Neuronal stem cell (in vitro differentiated cells): ENCODE measurements at places on chromosomes 11 and 22.

- no peaks in the 10 kb centered on the region for H3K27me3 ChIP-seq
- peaks cover 25% of the 10 kb centered on the region for H3K4me1 ChIP-seq
- H3K27ac ChIP-seq: no peak overlapping the region
- H3K36me3 ChIP-seq: no peaks in the 10 kb centered on the region
Observed at GRCh38 chr22:24265734-24266133, 4.9 kb upstream of the SPECC1L start.

DNA sequence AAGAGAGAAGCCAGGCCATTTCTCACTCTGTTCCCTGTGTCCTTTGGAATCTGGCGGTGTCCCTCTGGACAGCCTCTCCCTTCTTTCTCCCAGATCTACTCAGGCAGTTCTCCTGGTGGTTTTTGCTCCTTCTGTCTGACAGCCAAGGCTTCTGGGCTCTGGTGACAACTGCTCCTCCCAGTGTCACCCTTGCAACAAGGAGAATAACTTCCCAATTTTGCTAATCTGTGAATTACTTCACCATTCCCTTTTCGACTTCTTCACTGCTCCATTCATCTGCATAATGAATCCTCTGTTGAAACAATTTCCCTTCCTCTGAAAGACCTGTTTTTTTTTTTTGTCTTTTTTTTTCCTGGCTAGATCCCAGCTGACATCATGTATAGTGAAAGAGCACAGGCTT is 56.3 kb upstream of the PDE3B start:
- H3K4me3 ChIP-seq: no peak overlapping the region
- no peaks in the 10 kb centered on the region for H3K27me3 ChIP-seq
- DNase-seq: no peak
- H3K27ac ChIP-seq: no peak overlapping the region
- no peaks in the 10 kb centered on the region for H3K36me3 ChIP-seq
- H3K4me1 ChIP-seq: no peaks in the 10 kb centered on the region

GRCh38 chr11:67640021-67640757 is 626 bp upstream of the TBX10 start:
- peaks cover 12% of the 10 kb centered on the region for H3K4me1 ChIP-seq
- no peaks in the 10 kb centered on the region for H3K36me3 ChIP-seq
- H3K4me3 ChIP-seq: peak overlapping the region; percentile 15
- DNase-seq: no peak

DNA sequence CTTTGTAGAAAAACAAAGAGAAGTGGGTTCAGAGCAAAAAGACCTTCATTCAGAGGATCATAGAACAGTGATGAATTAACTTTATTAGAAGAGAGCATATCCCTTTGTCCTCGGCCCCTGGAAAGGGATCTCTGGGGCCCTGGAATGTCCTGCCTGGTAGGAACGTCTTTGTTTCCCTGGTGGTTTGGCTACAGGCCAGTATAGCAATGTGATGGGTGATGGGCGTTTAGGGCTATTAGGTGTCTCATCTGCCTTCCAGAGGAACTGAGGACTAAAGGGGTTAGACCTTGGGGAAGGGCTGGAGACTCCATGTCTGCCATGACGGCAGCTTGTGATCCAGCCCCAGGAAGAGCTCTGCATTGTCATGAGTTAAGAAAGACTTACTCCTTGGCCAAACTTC is 9.1 kb downstream of the APOL4 start:
- H3K27me3 ChIP-seq: no peaks in the 10 kb centered on the region
- H3K4me1 ChIP-seq: peaks cover 16% of the 10 kb centered on the region
- no peaks in the 10 kb centered on the region for H3K36me3 ChIP-seq
- peak overlapping the region; percentile 26 for H3K4me3 ChIP-seq

DNA sequence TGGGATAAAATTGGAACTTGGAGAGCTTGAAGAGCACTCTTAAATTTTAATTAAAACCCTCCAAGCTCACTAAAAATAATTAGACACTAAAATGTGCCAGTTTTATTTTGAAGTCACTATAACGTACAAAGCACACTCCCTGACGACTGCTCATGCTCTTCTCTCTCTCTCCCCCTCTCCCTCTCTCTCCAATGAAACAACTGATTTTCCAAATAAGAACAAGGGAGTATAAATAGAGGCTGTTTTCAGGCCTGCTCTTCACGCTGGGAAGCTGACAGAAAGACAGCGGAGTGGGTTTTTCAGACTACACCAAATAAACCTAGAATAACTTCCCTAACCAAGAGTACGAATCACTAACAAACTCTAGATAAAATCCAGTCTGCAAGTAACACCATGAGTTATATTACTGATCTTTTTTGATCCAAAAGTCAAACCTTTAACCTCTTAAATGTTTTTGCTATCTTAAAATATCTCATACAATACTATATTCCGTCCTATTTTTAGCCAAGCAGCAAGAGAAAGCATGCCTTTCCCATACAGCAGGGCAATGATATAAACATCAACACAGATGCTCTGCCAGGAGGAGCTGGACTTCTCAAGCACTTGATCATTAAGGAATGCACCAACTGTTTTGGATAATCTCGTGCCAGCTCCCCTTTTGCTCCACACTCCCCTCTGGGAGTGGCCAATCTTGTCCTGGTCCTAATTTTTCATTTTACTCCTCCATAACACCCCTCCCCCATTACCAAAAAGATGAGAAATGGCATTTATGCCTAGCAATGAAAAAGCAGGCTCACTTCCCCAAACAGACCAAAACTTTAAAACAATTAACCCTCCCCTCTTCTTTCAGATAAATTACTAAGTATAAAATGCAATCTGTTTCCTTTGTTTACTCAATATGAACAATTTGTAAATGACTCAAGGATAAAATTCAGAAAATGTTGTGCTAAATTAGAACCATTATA is 116.9 kb downstream of the SOX6 start:
- peak; percentile 6 for DNase-seq
- H3K27me3 ChIP-seq: no peaks in the 10 kb centered on the region
- no peak overlapping the region for H3K4me3 ChIP-seq
- no peak overlapping the region for H3K27ac ChIP-seq
- H3K36me3 ChIP-seq: no peaks in the 10 kb centered on the region

DNA sequence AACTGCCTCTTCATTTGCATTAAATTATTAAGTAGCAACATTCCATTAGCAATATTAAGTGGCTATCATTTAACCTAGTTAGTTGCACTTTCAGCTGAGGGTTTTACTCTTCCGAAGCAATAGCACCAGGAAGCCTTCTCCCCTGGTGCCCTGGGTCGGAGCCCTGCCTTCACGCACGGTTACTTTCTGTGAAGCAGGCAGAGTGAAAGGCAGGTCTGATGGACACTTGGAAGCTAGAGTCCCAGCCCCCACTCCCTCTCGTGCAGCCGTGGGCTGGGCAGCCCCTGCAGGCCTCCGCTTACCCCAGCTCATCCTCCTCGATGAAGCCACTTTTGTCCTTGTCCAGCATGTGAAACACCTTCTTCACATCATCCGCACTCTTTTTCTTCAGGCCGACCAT is 2.0 kb downstream of the PVALB start:
- H3K4me1 ChIP-seq: peaks cover 28% of the 10 kb centered on the region
- peaks cover 34% of the 10 kb centered on the region for H3K36me3 ChIP-seq
- no peak overlapping the region for H3K27ac ChIP-seq
- DNase-seq: no peak
- peaks cover 6% of the 10 kb centered on the region for H3K27me3 ChIP-seq

DNA sequence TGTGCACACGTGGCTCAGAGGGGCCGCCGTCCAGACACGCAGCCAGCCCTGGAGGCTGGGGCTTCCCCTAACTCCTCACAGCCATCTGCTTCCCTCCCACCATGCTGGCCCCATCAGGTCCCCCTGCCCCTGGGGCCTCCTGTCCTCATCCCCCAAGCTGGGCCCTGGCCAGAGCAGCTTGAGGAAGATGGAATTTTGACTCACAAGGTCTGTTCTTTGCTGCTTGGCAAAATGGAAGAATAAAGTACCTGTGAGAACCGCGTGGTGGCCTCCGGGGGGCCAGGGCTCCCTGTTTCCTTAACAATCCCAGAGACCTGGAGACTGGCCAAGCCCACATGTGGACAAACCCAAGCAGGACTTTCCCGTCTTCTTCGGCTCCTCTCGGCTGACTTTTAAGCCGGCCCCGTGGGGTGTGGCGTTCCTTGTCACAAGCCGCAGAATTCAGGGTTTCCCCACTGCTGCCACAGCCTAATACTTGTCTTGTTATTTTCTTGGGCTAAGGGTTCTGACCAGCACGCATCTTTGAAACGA is 872.8 kb downstream of the BRD1 start:
- DNase-seq: no peak
- no peak overlapping the region for H3K27ac ChIP-seq
- H3K4me3 ChIP-seq: no peak overlapping the region
- peaks cover 4% of the 10 kb centered on the region for H3K36me3 ChIP-seq

- no peaks in the 10 kb centered on the region for H3K27me3 ChIP-seq
- H3K36me3 ChIP-seq: peaks cover 28% of the 10 kb centered on the region
- no peak overlapping the region for H3K27ac ChIP-seq
- no peak overlapping the region for H3K4me3 ChIP-seq
Observed at GRCh38 chr22:31623592-31624304, 38.3 kb downstream of the PISD start.

- H3K27me3 ChIP-seq: peaks cover 90% of the 10 kb centered on the region
- peaks cover 34% of the 10 kb centered on the region for H3K4me1 ChIP-seq
- DNase-seq: no peak
- no peak overlapping the region for H3K4me3 ChIP-seq
- no peaks in the 10 kb centered on the region for H3K36me3 ChIP-seq
Observed at GRCh38 chr11:124865902-124866851, 945 bp downstream of the ROBO3 start.

GRCh38 chr11:78657968-78658839 is 83.5 kb upstream of the NARS2 start:
- peaks cover 4% of the 10 kb centered on the region for H3K4me1 ChIP-seq
- DNase-seq: no peak
- no peak overlapping the region for H3K27ac ChIP-seq
- H3K4me3 ChIP-seq: no peak overlapping the region
- peaks cover 3% of the 10 kb centered on the region for H3K36me3 ChIP-seq

- no peak overlapping the region for H3K27ac ChIP-seq
- H3K4me3 ChIP-seq: no peak overlapping the region
- no peak for DNase-seq
- H3K4me1 ChIP-seq: no peaks in the 10 kb centered on the region
- H3K27me3 ChIP-seq: no peaks in the 10 kb centered on the region
Observed at GRCh38 chr22:41057076-41057475, 35.3 kb upstream of the EP300 start.

DNA sequence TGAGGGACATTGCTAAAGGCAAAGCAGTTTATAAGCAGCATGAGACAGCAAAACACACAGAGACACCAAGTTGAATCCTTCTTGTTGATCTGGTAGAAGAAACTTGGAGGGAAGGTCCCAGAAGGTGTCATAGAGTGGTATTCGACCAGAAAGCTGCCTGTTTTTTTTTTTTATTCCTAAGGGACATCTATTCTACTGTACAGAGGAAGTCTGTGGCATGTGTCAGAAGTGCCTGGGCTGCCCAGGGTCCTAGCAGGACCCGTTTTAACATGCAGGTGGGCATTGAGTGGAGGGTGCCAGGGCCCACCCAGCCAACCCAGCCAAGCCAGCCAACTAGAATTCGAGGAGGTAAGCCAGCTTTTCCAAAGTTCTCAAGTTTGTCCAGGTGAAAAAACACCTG is 68.0 kb upstream of the ATXN10 start:
- H3K4me1 ChIP-seq: peaks cover 2% of the 10 kb centered on the region
- DNase-seq: no peak
- no peak overlapping the region for H3K27ac ChIP-seq
- H3K4me3 ChIP-seq: no peak overlapping the region

DNA sequence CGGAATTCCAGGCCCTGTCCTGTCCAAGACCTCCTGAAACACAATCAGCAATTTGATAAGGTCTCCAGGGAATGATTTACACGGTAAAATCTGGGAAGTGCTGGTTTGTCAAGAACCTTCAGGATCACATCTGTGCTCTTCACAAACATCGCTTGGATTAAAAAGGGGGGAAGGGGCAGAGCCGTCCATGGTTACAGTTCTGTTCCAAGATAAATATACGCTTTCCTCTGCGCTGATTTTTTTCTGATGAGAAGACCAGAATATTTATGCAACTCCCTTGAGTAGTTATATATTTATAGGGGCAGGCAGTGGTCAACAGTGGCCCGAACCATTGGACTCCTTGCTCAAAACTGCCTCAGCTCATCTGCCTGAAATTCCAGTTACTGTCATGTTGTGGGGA is 9.2 kb upstream of the APOL5 start:
- peaks cover 6% of the 10 kb centered on the region for H3K27me3 ChIP-seq
- no peak overlapping the region for H3K27ac ChIP-seq
- no peak for DNase-seq
- H3K36me3 ChIP-seq: no peaks in the 10 kb centered on the region

GRCh38 chr11:72349053-72349452 is 85.3 kb downstream of the CLPB start:
- H3K4me3 ChIP-seq: no peak overlapping the region
- no peaks in the 10 kb centered on the region for H3K36me3 ChIP-seq
- H3K27ac ChIP-seq: no peak overlapping the region
- DNase-seq: no peak
- no peaks in the 10 kb centered on the region for H3K27me3 ChIP-seq

- peaks cover 6% of the 10 kb centered on the region for H3K4me1 ChIP-seq
- H3K4me3 ChIP-seq: no peak overlapping the region
- H3K36me3 ChIP-seq: peaks cover 10% of the 10 kb centered on the region
- no peaks in the 10 kb centered on the region for H3K27me3 ChIP-seq
Observed at GRCh38 chr22:20591660-20592310, 84.4 kb downstream of the MED15 start.
